ENCODE measurements at places on chromosomes 2 and 18. TPM values are rescaled to one million over a fixed set of nuclear protein-coding genes. Genes with fewer than 3 reads are reported as not detected.

- H3K36me3 ChIP-seq: no peaks in the 10 kb centered on the region
- no peak overlapping the region for H3K27ac ChIP-seq
- no peak for DNase-seq
These were observed 10.5 kb downstream of the IL1R2 start for GRCh38 chr2:102002228-102002627.

DNA sequence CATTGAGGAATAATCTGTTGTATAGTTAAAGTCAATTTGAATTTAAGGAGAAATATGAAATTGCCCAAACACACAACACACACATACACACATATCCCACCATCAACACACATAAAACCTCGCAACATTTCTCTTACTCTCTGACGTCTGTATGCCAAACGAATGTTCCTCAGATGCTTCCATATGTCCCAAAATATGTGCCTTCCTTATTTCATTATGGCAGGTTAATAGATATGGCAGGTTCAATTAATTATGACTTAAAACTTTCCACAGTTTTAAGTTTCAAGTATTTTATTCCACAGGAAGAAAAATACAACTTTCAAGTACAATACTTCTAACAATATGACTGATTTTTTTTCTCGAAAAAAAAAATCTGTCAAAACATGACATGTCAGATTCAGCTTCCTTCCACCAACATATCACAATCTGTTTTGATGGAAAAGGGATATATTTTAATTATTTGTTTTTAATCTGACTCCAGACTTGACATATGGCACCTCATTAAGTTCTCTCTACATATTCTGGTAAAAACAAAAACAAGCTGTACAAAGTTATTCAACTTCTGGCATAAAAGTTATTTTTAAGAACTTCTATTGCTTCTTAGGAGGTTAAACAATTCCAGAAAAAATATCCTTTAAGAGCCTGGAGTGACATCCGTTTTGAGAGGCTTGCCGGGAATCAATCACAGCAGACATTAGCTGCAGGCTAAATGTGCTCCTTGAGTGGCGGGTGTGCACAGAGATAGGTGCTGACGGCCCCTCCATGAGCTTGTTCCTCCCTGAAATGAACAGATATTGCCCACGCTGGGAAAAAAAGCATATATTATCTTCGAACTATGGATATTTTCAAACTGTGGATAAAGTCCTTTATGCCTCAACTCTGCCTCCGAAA lies 812.7 kb downstream of the DCDC2C start:
- H3K36me3 ChIP-seq: no peaks in the 10 kb centered on the region
- H3K4me3 ChIP-seq: no peak overlapping the region
- no peaks in the 10 kb centered on the region for H3K27me3 ChIP-seq
- DNase-seq: no peak
- no peak overlapping the region for H3K27ac ChIP-seq

DNA sequence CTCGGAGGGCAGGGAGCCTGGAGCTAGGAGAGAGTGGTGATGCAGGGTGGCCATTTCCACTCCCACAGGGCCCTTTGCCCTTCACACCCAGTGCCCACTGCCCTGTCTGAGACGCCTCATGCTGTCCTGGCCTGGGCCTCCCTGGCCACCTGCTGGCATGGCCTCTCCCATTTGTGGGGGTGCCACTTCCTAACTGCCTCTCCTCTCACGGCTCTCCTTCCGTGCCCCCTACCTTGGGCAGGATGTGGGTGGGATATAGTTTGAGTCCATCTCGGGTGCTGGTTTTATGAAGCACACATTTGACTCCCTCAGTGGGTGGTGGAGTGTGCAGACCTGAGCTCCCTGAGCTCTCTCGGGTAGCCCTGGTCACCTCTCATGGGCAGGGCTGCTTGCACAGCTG lies 46.0 kb downstream of the DGKD start:
- no peak overlapping the region for H3K27ac ChIP-seq
- H3K27me3 ChIP-seq: no peaks in the 10 kb centered on the region

DNA sequence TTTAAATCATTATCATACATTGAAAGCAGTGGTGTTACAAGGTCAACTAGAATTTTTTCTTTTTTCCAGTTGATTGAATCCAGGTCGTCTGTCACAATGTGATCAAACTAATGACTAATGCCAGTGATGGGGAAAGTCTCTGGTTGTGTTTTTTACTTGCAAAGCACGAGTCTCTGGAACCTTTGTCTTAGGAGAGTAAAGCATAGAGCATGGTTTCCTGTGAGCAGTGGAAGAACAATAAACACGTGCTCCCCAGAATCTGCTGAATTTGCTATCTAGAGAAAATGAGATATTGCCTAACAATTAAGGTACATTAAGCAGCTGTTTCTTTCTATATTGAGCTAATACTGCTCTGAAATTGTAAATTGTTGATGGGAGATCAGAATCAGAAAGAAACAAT lies 1332.4 kb upstream of the TMEFF2 start:
- H3K36me3 ChIP-seq: no peaks in the 10 kb centered on the region
- no peaks in the 10 kb centered on the region for H3K4me1 ChIP-seq
- H3K27ac ChIP-seq: no peak overlapping the region
- DNase-seq: no peak
- no peak overlapping the region for H3K4me3 ChIP-seq

DNA sequence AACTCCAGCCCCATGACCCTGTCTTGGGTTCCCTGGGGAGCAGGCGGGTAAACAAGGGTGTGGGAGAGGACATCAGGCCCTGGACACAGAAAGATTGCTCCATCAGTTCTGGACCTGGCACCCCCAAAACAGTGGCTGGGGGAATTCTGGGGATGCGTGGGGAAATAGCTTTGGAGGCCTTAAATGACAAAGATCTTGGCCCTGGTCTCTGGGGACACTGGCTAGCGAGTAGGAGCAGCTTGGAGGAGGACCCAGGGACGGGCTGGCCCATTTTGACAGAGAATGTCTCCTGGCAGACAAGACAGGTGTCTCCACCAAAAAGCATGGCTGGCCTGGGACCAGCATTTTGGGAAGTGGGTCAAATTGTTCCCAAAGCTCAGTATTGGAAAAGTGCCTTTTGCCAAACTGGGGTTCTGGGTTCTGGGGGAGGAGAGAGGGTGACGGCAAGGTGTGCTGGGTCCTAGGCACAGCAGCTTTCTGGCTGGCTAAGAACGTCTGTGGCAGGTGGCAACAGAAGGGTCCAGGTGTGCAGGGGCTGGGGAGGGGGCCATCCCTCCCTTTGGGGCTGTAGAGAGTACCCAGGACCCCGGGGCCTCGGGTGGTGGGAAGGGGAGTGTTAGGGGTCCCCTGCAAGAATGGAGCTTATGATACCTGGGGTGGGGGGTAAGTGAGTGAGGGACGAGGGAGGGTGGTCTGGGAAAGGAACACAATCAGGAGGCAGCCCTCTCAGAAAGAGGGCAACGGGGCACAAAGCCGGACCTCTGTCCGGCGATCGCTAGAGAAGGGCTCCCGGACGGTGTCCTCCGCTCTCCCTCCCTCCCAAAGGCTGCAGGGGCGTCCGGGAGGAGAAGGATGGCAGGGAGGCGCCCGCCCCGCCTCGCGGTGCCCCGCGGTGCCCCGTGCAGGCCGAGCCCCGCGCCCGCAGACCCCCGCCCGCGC lies 556 bp downstream of the CYRIA start:
- no peak for DNase-seq
- H3K36me3 ChIP-seq: no peaks in the 10 kb centered on the region
- peak overlapping the region; percentile 72 for H3K4me3 ChIP-seq
- peaks cover 62% of the 10 kb centered on the region for H3K4me1 ChIP-seq
- H3K27ac ChIP-seq: peak overlapping the region; percentile 80
- no peaks in the 10 kb centered on the region for H3K27me3 ChIP-seq

- H3K4me1 ChIP-seq: peaks cover 71% of the 10 kb centered on the region
- no peaks in the 10 kb centered on the region for H3K27me3 ChIP-seq
- H3K27ac ChIP-seq: no peak overlapping the region
- DNase-seq: no peak
- no peaks in the 10 kb centered on the region for H3K36me3 ChIP-seq
- no peak overlapping the region for H3K4me3 ChIP-seq
These were observed 25.2 kb downstream of the RTN4 start for GRCh38 chr2:55025082-55025481.

DNA sequence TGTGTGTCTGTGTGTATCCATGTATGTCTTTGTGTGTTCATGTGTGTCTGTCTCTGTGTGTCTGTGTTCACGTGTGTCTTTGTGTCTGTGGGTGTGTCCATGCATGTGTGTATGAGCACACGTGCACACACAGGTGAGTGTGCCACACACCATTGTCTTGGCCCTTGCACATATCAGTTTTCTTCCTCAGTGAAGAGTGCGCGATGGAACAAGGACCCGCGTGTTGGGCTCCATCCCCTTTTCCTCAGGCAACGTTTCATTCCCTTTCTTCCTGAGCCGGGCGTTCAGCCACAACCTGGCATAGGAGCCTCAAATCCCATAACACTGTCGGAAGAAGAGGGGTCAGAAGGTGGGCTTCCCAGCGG lies 74.3 kb downstream of the PTGR3 start:
- no peak overlapping the region for H3K27ac ChIP-seq
- DNase-seq: no peak
- H3K4me3 ChIP-seq: no peak overlapping the region
- no peaks in the 10 kb centered on the region for H3K27me3 ChIP-seq
- no peaks in the 10 kb centered on the region for H3K4me1 ChIP-seq

DNA sequence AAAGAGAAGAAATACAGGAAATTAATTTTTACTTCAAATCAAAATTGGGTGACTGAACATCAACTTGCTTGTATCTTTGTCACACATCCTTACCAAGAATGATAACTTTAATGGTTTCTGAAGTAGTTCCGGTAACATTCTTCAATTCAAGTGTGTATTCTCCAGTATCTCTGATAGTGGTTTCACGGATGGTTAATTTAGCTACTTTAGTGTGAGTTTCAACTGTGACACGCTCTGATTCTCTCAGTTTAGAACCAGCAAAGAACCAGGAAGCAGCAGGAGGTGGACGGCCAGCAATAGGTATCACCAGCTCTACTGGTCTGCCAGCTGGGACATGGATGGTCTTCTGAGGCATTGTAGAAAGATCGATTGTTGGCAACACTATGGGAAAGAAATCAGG lies 62.3 kb downstream of the PLEKHA3 start:
- no peaks in the 10 kb centered on the region for H3K27me3 ChIP-seq
- peaks cover 95% of the 10 kb centered on the region for H3K36me3 ChIP-seq
- H3K27ac ChIP-seq: no peak overlapping the region
- no peak for DNase-seq
- H3K4me1 ChIP-seq: no peaks in the 10 kb centered on the region

Gene NPAS2
- 10.1 TPM for total RNA-seq

Gene TEKT4
- total RNA-seq: 3.4 TPM

Gene PRLH
- not detected for total RNA-seq

Gene APCDD1
- 33.4 TPM for total RNA-seq

Gene TGFBRAP1
- 19.4 TPM for total RNA-seq

Gene LCT
- not detected for total RNA-seq

Gene SCN9A
- total RNA-seq: 13.6 TPM
